ENCODE measurements at places on chromosomes 5 and 9.

DNA sequence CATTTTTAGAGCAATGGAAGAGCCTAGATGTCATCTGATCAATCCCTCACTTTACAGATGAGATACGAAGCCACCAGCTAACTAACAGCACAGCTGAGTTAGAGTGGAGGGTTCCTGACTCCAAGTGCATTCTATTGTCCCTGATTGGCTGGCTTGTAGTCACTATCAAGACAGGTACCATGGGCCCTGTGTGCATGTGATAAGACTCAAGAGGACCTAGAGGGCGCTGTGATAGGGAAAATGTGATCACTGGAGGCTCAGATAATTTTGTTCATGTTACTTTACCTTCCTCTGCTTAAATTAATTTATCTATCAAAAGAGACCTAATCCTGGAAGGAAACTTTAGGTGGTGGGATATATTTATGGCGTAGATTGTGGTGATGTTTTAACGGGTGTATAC, 19.5 kb upstream of the SNAPC3 start:
- DNase-seq, result no peak

DNA sequence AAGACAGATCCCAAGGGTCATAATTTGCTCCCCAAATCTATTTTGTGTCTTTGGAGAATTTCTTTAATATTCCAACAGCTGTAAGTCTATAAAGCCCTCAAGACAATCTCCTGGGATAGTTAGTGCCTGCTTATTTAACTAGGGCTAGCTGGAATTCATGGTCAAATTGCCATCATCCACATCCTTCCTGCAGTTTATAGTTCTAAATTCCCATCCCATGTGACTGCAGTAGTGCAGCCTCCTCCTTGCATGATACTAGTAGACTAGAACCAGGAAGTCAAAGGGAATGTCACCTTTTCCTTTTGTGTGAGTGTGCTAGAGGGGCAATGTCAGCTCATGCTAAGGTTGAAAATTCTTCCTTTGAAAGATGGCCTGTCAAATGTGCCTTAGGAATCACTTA, 214.8 kb upstream of the PIK3R1 start:
- no peak for DNase-seq

DNA sequence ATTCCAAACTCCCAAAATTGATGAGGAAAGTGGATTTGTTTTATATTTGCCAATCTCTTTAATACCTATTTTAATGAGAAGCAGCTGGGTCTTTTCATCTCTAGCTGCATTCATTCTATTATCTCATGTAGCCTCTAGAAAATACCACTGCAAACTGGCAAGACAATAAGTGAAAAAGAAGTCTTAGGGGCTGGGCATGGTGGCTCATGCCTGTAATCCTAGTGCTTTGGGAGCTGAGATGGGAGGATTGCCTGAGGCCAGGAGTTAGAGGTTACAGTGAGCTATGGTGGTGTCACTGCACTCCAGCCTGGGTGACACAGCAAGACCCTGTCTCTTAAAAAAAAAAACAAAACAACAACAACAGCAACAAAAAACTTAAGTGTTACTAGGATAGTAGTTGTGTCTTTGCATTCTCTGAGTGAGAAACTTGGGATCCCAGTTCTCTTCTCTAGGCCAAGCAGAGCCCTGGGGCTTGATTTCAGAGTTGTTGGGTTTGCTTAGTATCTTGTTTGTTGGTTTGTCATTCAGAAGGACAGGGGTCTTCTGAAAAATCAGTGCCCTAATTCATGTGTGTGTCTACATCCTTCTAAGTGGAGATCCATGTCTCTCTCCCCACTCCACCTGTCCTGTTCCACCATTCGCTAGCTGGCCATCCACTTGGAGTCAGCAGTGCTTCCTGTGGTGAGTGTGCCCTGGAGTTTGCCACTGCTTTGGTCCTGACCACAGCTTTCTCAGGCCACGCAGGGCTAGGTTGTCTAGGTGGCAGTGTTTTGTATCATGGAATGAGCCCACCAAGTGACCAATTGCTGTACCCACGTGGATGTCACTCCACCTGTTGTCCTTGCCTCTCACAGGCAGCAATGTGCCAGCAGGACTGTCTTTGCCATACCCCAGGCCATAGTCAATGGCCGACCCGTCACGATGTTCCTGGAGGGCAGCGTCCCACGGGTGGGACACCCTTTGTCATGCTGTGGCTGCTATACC, 19.5 kb downstream of the MARCHF6 start:
- DNase-seq, result no peak

GRCh38 chr5:151585970-151586369, 5.2 kb downstream of the FAT2 start:
- no peak for DNase-seq

DNA sequence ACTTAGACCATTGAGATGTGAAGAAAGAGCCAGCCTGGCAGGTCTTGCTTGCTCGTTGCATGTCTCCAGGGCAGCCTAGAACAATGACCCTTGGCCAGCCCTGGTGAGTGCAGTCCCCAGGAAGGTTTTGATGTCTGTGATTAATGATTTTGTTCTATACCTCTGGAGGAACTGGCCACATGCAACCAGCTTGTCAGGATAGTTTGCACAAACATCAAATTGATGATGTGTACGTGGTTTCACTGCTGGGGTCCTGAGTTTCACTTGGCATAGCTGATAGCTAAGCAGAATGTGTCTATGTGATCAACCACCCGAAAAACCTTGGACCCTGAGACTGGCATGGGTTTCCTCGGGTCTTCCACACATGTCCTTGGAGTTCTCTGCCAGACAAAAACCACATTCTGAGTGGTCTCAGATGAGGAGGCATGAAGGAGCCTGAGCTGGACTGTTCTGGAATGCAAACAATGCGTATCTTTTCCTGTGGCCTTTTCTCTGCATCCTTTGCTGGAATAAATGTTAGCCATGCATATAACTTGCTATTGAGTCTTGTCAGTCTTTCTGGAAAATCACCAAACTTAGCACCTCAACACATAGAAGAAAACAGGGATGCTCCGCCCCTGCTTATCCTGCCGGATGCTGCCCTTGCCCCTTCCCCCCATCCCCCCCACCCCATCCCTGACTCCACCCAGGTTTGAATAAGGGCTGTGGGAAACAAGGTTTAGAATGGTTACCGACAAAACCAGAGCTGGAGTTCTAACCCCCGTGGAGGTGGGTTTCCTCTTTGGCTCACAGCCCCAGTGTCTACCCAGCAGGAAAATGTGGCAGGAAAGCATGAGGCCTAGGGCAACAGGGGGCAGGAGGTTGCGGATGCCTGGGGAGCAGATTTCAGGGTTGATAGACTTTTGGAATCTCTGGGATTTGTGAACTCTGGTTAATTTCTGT, 50.1 kb upstream of the ANKRD33B start:
- DNase-seq, result no peak
